Midbrain (tissue), 1 donor: ENCODE measurements at places on chromosomes 7 and 10.

DNA sequence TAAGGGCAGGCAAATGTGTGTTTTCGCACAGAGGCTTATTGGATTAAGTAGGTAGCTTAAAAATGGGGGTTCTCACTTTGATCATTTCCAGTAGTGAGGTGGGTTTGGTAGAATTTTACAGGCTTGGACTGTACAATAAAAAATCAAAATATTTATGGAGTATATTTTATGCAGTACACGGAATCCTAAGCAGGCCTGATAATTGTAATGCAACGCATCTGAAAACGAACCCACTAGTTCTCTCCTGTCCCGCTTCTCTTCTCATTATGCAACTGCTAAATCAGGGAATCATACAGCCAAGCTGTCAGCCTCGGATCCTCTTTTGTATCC is 377 bp upstream of the POLR1F start:
- DNase-seq: no peak

DNA sequence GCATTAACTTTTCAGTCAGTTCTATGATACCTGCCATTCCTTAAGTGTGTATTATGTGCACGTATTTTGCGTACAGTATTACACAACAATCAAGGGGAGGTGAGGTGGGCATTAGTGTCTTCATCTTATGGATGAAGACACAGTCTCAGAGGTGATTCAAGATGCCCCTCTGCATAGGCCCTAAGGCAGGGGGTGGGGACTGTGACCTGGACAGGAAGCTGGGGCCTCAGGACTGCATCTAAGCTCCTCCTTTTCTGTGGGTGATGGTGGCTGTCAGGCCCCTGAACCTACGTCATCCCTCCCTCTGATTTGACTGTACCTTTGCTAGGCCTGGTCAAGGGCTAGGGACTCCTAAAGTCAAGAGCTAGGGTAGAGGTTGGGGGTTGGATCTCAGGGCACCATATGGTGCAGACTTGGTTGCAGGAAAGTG is 38.9 kb downstream of the HK1 start:
- DNase-seq: no peak

DNA sequence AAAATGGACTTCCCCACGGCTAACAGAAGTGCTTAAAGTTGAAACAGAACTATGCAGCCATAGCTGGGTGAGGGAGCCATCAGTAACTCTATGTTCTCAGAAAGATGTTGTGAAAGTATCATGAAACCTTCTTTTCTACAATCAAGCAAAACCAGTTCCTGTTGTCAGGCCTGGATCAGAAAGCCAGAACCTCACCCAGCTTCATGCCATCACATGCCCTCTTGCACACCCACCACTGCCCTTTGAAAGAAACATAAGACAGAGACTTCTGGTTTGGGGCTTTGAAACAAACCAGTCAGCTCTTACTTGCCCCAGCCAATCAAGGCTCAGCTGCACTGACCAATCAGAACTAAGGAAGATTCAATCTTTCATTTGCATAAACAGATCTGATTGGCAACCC is 230.8 kb upstream of the FERD3L start:
- no peak for DNase-seq

GRCh38 chr7:3592401-3593134 is 291.5 kb downstream of the SDK1 start:
- DNase-seq: no peak

DNA sequence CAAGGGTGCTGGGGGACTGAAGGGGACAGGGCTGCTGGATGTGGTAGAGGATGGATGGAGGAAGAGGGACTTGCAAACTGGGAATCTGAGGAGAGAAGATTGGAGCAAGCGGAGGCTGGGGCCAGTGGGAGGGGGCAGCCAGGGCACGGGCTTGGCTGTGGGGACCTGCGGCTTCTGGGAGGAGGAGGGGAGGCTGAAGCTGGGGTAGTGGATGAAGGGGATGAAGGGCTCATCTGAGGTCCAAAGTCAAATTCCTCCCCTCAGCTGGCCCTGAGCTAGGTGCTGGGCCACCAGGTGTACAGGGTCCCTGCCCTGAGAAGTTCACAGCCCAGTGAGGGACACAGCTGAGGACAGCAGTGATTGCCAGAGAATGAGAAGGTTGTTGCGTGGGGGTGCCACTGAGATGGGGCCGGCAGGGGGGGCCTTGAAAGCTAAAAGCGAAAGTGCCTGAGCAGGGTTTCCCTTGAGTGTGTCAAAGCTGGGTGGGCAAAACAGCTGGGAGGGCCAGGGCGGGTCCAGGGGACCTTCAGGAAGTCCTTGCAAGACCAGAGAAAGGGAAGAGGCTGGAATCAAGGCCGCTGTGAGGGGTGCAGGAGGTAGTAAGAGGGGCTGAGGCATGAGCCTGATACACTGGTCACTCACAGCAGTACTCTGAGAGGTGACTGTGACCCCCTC is 75.2 kb downstream of the MYL10 start:
- no peak for DNase-seq

- DNase-seq: no peak
Measured at GRCh38 chr7:30584965-30585364, 9.7 kb upstream of the GARS1 start.

- no peak for DNase-seq
Measured at GRCh38 chr7:77327932-77328628, 88.1 kb downstream of the GSAP start.

DNA sequence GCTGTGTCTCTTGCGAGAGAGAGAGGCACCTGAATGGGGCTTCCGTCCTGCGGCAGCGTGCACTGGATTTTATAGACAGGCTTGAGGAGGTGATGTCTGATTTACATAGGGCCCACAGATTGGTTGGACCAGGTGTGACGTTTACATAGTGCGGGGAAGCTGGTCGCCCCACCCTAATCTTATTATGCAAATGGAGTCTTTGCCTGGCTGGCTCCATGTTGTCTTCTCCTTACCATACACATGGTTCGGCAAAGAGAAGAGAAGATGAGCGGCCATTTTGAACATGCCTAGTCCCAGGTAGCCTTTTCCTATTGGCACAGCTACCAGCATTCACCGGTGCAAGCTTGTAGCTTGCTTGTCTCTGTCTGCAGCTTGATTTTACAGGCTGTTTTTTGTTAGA is 238.5 kb upstream of the GALNT17 start:
- no peak for DNase-seq

GRCh38 chr10:71974489-71975021 is 10.4 kb downstream of the CHST3 start:
- DNase-seq: no peak

GRCh38 chr7:93720106-93720505 is 145.6 kb upstream of the CALCR start:
- DNase-seq: no peak

DNA sequence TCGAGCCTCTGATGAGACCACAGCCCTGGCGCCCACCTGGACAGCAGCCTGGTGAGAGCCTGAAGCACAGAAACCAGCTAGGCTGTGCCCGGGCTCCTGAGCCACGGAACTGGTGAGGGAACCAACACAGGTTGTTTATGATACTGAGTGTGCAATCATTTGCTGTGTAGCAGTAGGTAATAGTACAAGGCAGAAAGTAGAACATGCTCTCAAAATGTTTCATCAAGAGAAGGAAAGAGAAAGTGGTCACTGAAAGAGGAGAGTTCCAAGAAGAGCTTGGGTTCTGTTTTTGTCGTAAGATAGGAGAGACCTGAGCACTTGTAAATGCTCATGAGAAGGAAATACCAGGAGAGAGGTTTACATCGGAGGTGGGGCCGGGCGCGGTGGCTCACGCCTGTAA is 208.2 kb downstream of the FAM107B start:
- no peak for DNase-seq

GRCh38 chr10:37975401-37975991 is 951 bp downstream of the ZNF25 start:
- peak; percentile 41 for DNase-seq

GRCh38 chr10:112115781-112116385 is 67.7 kb downstream of the GPAM start:
- DNase-seq: no peak

DNA sequence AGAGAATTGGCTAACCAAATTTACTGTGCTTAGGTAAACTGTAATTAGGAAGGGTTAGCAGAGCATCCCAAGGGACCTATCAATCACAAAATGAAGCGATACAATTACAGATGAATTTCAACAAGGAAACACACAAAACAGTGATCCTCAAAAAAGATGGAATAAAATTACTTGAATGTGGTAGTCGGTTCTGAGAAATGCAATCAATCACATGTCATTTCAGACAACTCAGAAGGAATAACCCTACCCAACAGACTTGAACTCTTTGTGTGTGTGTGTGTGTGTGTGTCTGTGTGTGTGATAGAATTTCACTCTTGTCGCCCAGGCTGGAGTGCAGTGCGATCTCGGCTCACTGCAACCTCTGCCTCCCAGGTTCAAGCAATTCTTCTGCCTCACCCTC is 43.5 kb downstream of the ST8SIA6 start:
- DNase-seq: no peak

GRCh38 chr10:84551437-84552120 is 223.2 kb downstream of the CCSER2 start:
- DNase-seq: no peak

- DNase-seq: no peak
Measured at GRCh38 chr7:47743965-47744591, 162.2 kb upstream of the TNS3 start.

- DNase-seq: no peak
Measured at GRCh38 chr10:94199565-94199964, 163.2 kb downstream of the NOC3L start.

GRCh38 chr7:16350634-16351033 is 70.7 kb downstream of the CRPPA start:
- no peak for DNase-seq

GRCh38 chr7:31114593-31115343 is 62.7 kb downstream of the ADCYAP1R1 start:
- DNase-seq: peak; percentile 5

DNA sequence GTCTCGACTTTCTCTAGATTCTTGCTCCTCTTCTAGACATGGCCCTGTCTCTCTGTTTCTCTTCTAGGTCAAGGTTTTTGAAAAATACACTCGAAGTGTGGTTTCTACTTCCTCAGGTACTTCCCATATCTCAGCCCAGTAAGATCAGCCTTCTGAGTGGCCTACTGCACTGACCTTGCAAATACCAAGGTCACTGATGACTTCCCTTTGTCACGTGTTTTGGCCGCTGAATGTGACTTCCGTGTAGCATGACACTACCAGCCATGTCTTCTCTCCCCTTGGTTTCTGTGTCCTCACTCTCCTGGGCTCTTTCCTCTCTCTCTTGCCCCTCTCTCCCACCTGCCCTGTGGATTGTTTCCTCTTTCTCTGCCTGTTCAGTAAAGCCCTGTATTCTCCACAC is 7.9 kb upstream of the WIPF3 start:
- no peak for DNase-seq

- DNase-seq: no peak
Measured at GRCh38 chr10:131833446-131834080, 67.2 kb upstream of the PPP2R2D start.

GRCh38 chr7:133024596-133024995 is 57.3 kb downstream of the CHCHD3 start:
- no peak for DNase-seq

- no peak for DNase-seq
Measured at GRCh38 chr10:62726638-62727037, 77.9 kb upstream of the ADO start.

- DNase-seq: no peak
Measured at GRCh38 chr7:46908770-46909169, 673.1 kb downstream of the TNS3 start.

DNA sequence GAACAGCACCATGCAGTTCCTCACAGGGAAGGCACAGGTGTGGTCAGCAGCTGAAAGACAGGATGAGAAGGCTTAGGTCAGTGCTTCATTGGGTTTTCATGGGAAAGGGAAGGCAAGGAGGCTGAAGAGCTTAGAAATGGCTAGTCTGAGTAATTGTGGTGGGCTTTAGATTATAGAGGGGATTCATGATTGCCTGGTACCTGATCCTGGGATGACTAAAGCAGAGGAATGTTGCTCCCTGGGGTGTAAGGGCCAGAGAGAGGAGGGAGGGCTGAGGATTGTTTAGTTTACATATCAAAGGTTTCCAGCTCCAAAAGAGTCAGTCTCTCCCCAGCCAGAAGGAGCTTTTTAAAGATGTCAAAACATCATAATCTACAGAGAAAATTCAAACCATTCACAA is 396.3 kb upstream of the POM121L12 start:
- DNase-seq: no peak

DNA sequence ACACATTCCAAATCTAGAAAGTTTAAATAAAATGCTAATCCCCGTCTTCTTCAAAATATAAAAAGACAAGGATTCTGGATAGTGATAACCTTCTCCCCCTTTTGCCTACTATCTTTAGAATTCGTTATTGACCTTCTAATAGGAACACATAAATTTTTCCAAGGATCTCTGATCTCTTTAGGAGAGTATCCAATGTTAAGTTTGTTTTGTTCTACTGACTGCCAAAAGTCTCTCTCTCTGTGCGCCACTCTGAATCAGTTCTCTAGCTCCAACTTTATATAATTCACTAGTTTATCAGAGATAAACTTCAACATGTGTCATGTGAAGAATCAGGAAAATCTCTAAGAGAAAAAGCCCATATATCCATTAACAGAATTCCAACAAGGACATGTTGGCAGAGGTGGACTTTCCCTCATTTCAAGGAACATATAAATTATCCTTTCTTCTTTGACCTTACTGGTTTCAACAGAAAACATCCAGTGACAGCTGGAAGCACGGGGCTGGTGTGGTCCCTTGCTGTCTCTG is 615.6 kb downstream of the KCNMA1 start:
- DNase-seq: no peak

GRCh38 chr7:157300369-157300825 is 36.4 kb upstream of the DNAJB6 start:
- DNase-seq: no peak

- DNase-seq: no peak
Measured at GRCh38 chr10:102869258-102870198, at the start of gene AS3MT. TSS of gene AS3MT (plus strand) at chr10:102869470. CDS start at chr10:102869593, 123 bp downstream.

DNA sequence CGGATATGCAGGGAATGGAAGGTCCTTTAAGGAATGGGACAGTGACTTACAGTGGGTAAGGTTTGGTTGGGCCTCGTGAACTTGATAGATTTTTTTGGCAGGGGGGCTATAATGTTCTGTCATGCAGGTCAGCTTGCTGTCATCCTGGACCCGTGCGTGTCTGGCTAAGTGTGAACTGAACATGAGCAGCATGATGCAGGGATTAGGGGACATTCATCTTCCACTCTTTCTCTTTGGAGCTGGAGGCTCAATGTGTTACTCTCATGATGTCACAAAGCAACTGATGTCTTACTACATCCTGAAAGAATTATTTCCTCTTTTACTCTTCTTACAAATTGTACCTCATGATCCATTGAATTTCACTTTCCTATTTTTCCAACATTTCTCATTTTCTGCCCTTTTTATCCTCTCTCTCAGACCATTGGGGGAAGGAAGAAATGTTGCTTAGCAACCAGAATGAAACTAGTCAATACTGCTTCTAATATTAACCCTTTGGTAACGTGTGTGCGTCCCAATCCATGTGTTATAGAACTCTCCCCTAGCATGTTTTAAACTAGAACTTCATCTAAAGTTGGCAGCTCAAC is 549.1 kb downstream of the LRMDA start:
- DNase-seq: no peak
